ENCODE measurements at places on chromosomes 4 and X. TPM values are rescaled to one million over a fixed set of nuclear protein-coding genes. Genes with fewer than 3 reads are reported as not detected.

- DNase-seq: no peak
These were observed 21.0 kb downstream of the TENM3 start for GRCh38 chr4:182264139-182264752.

- no peak for DNase-seq
These were observed 2529.3 kb downstream of the ARAP2 start for GRCh38 chr4:33714971-33715370.

DNA sequence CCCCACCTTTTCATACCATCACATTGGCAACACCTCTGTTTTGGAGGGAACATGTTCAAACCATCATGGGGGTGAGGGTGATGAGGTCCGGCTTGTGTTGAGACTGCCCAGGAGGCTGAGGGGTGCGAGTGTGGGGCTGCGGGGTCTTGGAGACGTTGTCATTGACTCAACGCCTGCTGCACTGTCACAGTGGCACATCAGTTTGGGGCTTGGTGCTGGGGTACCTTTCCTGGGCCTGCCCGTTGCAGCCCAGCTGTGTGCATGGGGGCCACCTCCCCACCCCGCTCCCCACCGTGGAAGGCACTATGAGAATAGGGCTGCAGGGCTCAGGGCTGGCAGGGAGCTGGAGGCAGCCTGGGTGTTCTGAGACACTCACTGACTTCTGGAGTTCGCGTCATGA, 2.3 kb downstream of the HTRA3 start:
- no peak for DNase-seq

DNA sequence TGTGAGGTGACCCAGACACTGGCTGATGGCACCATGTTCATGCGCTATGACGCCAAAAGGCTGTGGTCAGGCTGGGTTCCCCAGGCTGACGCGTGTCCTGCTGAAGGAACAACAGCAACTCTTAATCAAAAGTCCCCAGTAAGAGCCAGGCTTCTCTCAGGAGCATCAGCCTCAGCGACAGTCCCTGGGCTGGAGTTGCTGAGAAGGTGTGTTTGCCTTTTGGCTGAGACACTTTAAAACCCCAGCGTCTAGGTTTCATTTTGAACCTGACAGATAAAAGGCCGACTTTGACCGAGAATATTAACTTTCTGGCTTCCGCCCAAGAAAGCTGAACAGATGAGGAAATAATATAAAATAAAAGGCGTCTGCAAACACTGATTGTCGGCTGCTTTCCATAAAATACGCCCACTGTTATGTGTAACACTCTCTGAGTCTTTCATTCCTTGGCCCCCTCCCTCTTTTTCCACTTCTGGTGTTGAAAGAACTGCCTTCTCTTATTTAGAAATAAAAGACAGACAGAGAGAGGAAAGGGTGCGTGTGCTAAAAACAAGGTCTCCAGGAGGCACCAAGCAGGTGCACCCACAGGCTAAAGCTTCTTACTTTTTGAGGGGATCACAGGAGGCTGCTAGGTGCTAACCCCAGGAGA, 373.6 kb downstream of the MID1IP1 start:
- peak; percentile 17 for DNase-seq

Gene GAGE13
- not detected for total RNA-seq

Gene GPR119
- not detected for total RNA-seq

Gene FAT4
- 2.3 TPM for total RNA-seq

Gene PABPC1L2B
- total RNA-seq: not detected

Gene MAGEE2
- not detected for total RNA-seq

All from renal cortical epithelial cell (primary cell).